ENCODE measurements at places on chromosomes 4 and X.

GRCh38 chrX:50108264-50108663 is 92.5 kb downstream of the AKAP4 start:
- DNase-seq, result no peak

- DNase-seq, result peak; percentile 84
Measured at GRCh38 chrX:119763181-119763580, 4.8 kb downstream of the SOWAHD start.

GRCh38 chr4:187782286-187782824 is 213.2 kb upstream of the ZFP42 start:
- DNase-seq, result no peak

- DNase-seq, result no peak
Measured at GRCh38 chrX:129540722-129541184, 694 bp downstream of the OCRL start.

DNA sequence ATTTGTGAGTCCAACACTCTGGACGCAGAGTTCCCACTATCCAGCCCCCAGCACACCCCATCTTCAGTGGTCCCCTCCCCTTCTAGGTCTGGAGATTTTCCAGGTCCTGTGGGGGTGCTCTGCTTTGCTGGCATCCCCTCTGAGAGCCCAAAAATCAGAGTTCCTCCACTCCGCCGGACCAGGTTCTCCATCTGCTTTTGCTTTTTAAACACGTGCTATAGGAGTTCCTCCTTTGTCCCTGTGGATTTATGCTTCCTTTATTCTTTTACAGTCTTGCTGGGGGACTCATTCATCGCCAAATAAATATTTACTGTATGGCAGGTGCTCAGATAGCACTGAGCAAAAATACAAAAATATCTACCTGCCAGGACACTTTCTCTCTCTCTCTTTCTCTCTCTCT is 324.7 kb downstream of the STK32B start:
- DNase-seq, result no peak

- no peak for DNase-seq
Measured at GRCh38 chrX:129247642-129248041, 275.6 kb downstream of the SMARCA1 start.

GRCh38 chrX:10600479-10600878 is 19.9 kb downstream of the MID1 start:
- DNase-seq, result no peak

DNA sequence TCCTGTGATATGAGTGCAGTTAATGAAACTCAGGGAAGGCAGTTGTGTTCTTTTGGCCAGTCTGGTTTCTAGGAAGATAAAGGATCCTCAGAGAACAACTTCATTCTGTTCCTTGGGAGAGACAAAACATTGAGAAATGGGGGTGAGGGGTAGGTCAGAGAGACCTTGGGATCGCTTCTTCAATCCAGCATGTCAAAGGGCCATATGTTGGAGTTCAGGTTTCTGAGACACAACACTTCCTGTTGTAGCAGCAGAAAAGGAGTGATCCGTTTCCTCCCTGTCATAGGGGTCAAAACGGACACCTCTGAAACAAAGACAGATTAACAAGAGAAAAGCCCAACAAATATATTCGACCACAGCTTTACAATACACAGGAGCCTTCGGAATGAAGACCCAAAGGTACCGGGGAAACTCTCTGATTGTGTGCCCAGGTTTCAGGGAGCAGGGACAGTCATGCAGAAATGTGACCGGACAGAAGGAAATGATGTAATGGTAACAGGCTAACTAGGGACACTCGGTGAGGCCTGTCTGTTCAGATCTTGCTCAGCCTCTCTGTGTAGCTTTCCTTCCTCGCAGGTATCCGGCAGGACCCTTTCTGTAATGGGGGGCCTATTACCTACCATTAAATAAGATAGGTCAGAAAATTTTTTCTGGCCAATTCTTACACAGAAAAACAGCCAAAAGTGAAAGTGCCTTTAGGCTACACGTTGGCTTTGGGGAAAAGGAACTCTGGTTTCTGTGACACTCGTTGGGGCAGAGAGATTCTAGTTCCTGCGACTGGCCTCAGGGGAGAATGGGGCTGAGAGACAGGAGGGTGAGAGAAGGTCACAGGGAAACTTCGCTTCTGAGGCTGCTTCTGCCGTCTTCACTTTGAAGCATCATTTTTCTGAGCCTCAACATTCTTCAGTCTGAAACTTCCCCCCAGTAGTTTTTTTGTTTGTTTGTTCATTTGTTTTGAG is 103.3 kb upstream of the TLR3 start:
- DNase-seq, result no peak

- no peak for DNase-seq
Measured at GRCh38 chr4:163107754-163108153, 58.9 kb downstream of the NAF1 start.

DNA sequence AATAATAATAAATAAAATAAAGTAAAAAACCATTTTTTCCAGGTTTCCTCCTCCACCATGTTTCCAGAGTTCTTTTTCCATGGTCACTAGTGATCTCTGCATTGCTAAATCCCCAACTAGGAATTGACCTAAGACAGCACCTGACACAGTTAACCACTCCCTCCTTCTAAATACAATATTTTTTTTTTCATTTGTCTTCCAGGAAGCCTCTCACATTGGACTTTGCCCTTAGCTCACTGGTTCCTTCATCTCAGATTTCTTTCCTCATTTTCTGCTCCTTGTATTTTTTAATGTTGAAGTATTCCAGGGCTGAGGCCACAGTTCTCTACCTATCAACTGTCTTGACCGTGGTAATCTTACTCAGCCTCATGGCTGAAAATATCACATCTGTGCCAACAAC is 187.3 kb upstream of the FAM241A start:
- DNase-seq, result no peak

DNA sequence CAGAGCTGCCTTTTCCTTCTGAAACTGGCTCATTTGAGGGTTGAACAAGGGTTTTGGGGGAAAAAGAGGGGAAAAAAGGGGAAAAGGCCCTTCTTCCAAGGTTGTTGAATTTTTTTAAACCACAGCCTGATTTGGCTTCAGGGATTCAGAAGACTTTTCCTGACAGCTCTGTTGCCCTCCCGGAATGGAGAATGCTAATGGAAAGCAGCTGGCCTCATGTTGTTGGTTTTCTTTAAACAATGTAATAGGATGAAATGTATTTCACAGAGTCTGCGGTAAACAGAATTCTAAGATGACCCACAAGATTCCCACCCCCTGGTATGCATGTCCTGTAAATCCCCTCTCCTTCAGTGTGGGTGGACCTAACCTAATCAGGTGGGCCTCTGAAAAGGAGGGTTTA is 3.3 kb upstream of the KIAA1210 start:
- no peak for DNase-seq

- no peak for DNase-seq
Measured at GRCh38 chr4:93719552-93719951, 109.0 kb upstream of the ATOH1 start.

DNA sequence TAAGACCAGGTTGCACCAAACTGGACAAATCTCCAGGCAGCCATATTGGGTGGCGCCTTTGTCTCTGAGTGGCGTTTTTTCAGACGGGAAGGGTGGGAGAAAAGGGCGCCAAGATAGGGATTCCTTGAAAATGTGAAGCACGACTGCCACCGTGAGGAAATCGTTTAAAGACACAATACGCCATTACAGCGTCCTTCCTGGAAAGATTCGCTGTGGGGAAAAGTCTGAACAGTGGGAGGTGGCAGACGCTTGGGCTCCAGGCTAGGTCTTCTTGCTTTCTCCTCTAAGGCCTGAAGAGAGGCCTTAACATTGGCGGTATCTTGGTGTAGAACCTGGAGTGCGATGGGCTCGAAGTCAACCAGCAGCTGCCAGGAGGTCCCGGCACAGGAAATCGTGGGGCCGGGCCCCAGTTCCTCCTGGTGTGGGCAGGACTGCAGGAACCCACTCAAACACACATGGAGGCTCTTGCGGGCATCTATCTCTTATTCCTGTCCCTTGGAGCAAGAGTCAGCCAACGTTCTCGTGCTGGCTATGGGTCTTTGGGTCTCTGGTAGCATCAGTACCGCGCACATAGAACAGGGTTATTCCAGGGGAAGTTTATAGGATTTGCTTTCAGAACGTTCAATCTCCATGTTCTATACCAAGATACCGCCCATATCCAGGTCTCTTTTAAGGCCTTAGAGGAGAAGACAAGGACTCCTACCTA is 208.8 kb downstream of the OR13H1 start:
- no peak for DNase-seq

DNA sequence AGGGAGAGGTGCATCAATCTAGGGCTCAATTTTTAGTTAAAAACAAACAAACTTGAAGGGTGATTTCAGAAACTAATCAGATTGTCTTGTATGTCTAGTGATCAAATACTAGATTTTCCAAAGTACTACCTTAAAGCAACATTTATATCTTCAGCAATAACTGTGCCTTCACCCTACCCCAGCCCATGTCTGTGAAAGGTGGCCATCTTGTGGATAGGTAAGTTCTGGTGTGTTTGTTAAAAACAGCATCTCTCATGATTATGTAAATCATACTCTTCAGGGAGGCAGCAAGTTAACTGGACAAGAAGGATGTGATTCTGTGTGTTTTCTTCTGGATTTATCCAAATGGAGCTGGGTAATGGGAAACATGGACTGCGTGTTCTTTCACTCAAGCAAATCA is 81.4 kb upstream of the ACSL1 start:
- no peak for DNase-seq

Data from AG04449 (cell line).